T-helper 17 cell (primary cell): ENCODE measurements at places on chromosomes 3 and 15.
A peak's percentile ranks its signal among the peaks of the same experiment; 100 is the strongest.

DNA sequence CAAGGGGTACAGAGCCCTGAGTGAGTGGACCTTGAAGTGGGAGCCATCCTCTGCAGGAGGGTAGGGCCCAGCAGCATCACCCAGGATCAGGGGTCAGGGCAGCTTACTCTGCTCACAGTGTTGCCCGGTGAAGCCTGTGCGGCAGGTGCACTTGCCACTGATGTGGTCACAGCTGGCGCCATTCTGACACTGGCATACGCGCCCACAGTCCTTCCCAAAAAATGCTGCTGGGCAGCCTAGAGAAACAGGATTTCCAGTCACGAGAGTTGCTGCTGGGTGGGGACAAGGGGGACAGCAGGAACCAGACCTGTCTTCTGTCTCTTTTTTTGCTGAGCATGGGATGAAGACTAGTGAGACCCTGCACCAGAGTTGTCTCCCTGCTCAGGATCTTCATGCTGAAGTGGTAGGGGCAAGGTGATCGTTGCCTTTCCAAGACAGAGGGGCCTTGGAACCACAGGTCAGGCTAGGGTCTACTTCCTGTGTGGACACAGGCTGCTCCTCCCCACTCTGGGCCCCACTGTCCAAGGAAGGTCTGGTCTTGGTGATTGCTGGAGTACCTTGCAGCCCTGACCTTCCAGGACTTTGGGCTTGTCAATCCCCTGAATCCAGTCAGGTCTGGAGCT, 46.9 kb downstream of the RAB11A start:
- H3K4me1 ChIP-seq: peaks cover 21% of the 10 kb centered on the region
- no peak for DNase-seq
- H3K27ac ChIP-seq: peak overlapping the region; percentile 91
- H3K36me3 ChIP-seq: no peaks in the 10 kb centered on the region
- H3K27me3 ChIP-seq: no peaks in the 10 kb centered on the region

DNA sequence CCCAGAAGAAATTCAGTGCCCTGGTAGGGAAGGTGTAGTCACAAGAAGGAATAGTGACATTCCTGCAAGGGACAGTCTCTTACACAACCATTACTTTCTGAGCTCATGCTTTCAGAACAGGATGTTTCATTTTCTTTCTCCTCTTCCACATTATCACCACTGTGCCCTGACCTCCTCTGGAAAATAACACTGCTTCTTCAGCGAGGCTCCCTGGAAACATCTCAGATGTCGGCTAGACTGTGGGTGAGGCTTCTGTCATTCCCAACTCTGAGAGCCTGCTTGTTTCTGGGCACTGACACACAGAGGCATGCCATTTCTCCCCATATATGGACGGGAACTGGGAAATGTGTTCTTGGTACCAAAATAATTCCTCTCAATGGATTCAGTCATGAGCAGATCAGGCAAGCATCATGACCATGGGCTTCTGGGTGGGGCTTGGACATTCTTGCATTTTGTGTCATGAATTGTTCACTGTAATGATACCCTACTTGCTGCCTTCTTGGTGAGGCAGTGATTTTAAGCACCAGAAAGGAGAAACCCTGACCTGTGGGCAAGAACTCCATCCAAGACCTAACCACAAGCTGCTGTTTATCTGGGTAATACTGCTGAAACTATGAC, 14.3 kb upstream of the TNFAIP8L3 start:
- H3K4me1 ChIP-seq: no peaks in the 10 kb centered on the region
- DNase-seq: no peak
- H3K27me3 ChIP-seq: peaks cover 55% of the 10 kb centered on the region
- H3K4me3 ChIP-seq: no peak overlapping the region
- no peak overlapping the region for H3K27ac ChIP-seq
- H3K36me3 ChIP-seq: no peaks in the 10 kb centered on the region

- H3K27me3 ChIP-seq: no peaks in the 10 kb centered on the region
- H3K27ac ChIP-seq: no peak overlapping the region
- no peaks in the 10 kb centered on the region for H3K36me3 ChIP-seq
- no peaks in the 10 kb centered on the region for H3K4me1 ChIP-seq
Observed at GRCh38 chr3:14214764-14215163, 36.1 kb downstream of the LSM3 start.

GRCh38 chr3:81485444-81485865, 276.0 kb downstream of the GBE1 start:
- H3K27me3 ChIP-seq: no peaks in the 10 kb centered on the region
- no peaks in the 10 kb centered on the region for H3K4me1 ChIP-seq
- no peaks in the 10 kb centered on the region for H3K36me3 ChIP-seq
- no peak overlapping the region for H3K27ac ChIP-seq

GRCh38 chr15:93780073-93780472, 451.3 kb upstream of the MCTP2 start:
- H3K27ac ChIP-seq: no peak overlapping the region
- H3K36me3 ChIP-seq: no peaks in the 10 kb centered on the region
- DNase-seq: no peak
- H3K4me3 ChIP-seq: no peak overlapping the region
- no peaks in the 10 kb centered on the region for H3K27me3 ChIP-seq
- H3K4me1 ChIP-seq: no peaks in the 10 kb centered on the region

GRCh38 chr3:167493244-167493643, 19.4 kb upstream of the SERPINI2 start:
- H3K36me3 ChIP-seq: no peaks in the 10 kb centered on the region
- no peak overlapping the region for H3K4me3 ChIP-seq
- no peak for DNase-seq
- no peak overlapping the region for H3K27ac ChIP-seq

DNA sequence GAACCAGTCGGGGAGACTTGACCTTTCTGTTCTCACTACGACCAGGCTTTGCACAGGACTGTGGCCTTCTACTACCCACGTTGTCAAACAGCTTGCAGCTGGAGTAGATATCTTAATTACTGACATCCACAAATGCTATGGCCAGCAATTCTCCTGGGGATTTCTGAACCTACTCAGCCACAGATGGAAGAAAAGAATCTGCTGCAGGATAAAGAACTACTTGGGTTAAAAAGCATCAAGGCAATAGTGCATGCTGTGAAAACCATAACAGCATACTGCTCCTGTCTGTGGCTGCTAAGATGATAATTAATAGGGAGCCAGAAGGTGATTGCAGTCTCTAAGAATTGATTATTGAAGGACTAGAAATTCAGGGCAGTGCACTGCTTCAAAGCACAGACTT, 859.2 kb upstream of the SEMA6D start:
- no peaks in the 10 kb centered on the region for H3K4me1 ChIP-seq
- DNase-seq: no peak
- H3K36me3 ChIP-seq: no peaks in the 10 kb centered on the region
- H3K4me3 ChIP-seq: no peak overlapping the region
- no peaks in the 10 kb centered on the region for H3K27me3 ChIP-seq
- H3K27ac ChIP-seq: no peak overlapping the region

DNA sequence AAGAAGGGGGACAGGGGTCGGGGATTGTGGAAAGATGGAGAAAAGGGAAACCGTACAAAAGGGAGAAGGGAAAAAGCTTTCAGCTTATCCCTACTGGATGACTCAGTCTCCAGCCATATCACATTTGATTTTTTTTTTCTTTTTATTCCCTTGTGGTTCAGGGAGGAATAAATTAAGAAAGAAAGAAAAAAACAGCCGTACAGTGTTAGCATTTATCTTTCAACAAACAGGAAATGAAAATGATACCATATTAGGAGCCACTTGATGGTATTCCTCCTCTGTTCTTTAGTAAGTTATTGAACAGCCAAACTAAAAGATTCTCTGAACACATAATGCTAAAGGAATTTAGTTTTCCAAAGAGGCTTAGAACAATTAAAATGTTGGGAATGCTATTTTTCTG, 594.4 kb downstream of the FOXP1 start:
- H3K4me1 ChIP-seq: peaks cover 39% of the 10 kb centered on the region
- peaks cover 8% of the 10 kb centered on the region for H3K36me3 ChIP-seq
- no peak for DNase-seq

DNA sequence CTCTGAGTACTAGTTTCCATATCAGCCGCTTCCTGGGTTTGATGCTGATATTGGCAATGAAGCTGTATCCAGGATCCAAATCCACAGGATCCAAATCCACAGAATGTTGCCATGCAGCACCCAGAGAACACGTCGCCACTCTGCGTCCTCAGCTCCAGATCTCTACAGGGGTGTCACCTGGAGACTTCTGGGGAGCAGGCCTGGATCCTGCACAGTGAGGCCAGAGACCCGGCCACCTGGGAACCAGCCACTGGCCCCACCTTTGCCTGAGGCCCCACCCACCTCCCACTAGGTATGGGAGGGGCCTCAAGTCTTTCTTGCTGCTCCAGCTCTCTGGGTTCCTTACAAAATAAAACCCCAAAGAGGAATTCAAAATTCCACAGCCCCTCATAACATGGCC, 123.9 kb downstream of the LRRK1 start:
- H3K27me3 ChIP-seq: peaks cover 48% of the 10 kb centered on the region
- H3K27ac ChIP-seq: no peak overlapping the region
- peaks cover 3% of the 10 kb centered on the region for H3K4me1 ChIP-seq
- peaks cover 2% of the 10 kb centered on the region for H3K36me3 ChIP-seq
- no peak overlapping the region for H3K4me3 ChIP-seq
- no peak for DNase-seq

GRCh38 chr3:64548200-64548889, 139.5 kb downstream of the ADAMTS9 start:
- H3K4me3 ChIP-seq: no peak overlapping the region
- no peaks in the 10 kb centered on the region for H3K4me1 ChIP-seq
- peaks cover 4% of the 10 kb centered on the region for H3K27me3 ChIP-seq
- DNase-seq: no peak

- H3K27me3 ChIP-seq: peaks cover 18% of the 10 kb centered on the region
- H3K36me3 ChIP-seq: peaks cover 3% of the 10 kb centered on the region
- H3K27ac ChIP-seq: no peak overlapping the region
- peaks cover 2% of the 10 kb centered on the region for H3K4me1 ChIP-seq
Observed at GRCh38 chr3:62436785-62437184, 63.4 kb upstream of the FEZF2 start.

DNA sequence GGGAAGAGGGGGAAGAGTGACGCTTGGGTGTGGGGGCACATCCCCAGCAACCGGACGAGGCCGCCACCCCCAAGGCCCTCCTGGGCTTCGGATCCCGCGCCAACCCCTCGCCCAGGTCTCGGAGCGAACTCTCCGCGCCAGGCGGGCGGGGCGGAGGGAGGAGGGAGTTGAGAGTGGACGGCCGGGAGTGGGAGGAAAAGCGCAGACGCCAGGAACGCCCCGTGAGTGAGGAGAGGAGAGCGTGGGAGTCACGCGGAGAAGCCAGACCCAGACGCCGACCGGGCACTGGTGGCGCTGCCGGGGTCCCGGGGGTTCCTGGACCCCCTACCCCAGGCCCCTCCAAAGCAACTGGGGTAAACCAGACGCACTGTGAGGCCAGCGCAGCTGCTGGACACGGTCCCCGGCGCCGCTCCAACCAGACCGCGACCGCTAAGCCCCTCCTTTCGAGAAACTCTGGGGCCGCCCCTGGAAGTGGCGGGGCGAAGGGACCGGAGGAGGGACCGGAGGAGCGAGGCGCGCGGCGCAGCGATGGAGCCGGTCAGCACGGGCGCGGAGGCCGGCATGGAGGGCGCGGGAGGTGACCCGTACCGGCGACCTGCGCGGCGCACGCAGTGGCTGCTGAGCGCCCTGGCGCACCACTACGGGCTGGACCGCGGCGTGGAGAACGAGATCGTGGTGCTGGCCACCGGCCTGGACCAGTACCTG, at the start of gene EFCC1:
Gene EFCC1 (plus strand): TSS at position 204 of the 705 bp plus-strand sequence. CDS start 325 bp downstream, at position 529.
- no peak for DNase-seq
- H3K4me3 ChIP-seq: peak within 1 kb of the TSS; percentile 80
- H3K27ac ChIP-seq: no peak within 1 kb of the TSS
- peaks cover 22% of the 10 kb centered on the region for H3K4me1 ChIP-seq
- peaks cover 12% of the 10 kb centered on the region for H3K36me3 ChIP-seq
